SK-N-SH (cell line): ENCODE measurements at places on chromosomes 3 and 15. TPM values are rescaled to one million over a fixed set of nuclear protein-coding genes. Genes with fewer than 3 reads are reported as not detected.

GRCh38 chr3:161096771-161097367, 8.3 kb downstream of the B3GALNT1 start:
- DNase-seq: peak; percentile 23

EAF2 gene
- polyA plus RNA-seq: 0.63 and 0.85 TPM in 2 replicates

DNA sequence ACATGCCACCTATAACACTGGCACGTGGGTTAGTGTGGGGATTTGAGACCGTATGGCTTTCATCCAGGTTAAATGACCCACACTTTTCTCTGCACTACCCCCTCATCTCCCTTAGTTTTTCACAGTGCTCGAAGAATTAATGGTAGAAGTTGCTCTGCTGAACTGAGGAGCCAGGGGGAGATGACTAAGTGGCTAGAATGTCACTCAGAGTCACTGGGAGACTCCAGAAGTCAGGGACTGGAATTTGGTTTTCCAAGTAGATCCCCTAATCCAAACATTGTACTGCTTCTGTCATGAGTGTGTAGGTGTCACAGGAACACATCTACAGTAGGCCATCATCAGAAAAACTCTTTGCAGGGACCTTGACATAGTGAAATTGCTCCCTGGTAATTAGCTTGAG, 181.0 kb upstream of the RASGRP1 start:
- DNase-seq: no peak

GRCh38 chr15:39269821-39270220, 311.1 kb upstream of the THBS1 start:
- no peak for DNase-seq
